AG08395 (cell line): ENCODE measurements at places on chromosomes 5 and 9.

DNA sequence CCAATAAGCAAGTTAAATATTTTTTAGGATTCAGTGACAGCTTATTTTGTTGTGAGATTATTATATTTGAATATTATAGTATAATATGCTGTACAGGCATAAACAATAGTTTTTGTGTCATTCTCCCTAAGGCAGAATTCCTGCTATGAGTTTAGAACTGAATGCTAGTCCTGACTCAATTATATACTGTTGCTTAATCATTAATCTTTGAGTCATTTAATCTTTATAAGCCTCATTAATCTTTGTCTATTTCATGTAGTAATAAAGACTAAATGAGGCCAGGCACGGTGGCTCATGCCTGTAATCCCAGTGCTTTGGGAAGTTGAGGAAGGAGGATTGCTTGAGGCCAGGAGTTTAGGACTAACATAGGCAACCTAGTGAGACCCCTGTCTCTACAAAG is 3.6 kb upstream of the DCP2 start:
- no peak for DNase-seq

- no peak for DNase-seq
These were observed 110.0 kb upstream of the MTAP start for GRCh38 chr9:21692390-21692789.

DNA sequence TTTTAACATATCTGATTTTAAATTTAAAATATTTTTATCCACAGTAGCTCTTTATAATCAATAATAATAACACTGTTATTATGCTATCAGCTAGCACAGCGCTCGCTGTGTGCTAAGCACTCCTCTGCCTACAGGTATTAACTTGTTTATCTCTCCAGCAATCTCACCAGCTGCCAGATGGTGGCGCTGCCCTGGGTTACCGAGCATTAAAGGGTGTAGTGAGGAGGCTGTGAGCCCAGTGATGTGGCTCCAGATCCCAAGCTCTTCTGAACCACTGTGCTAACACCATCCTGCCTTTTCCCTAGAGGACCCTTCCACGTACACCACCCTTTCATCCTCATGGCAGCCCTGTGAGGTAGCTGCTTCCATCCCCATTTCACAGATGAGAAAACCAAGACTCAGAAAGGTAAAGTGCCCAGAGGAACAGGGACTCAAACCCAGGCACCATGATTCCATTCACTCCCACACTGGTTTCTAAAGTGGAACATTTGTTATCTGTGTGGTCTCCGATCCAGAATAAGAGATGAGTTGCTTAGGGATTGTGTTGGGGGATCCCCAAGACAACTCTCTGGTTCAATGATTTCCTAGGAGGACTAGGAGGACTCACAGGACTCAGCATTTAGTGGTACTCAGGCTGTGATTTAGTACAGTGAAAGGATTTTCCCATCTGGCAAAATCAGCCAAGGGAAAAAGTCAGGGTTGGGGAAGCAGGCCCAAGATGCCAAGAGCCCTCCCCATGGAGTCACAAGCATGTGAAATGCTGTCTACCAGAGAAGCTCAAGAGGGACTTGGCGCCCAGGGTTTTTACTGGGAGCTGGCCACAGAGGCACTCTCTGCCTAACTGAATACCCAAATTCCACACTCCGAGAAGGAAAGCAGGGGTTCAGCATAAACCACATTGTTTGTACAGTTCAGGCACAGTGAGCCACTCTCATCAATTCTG is 7.0 kb downstream of the IGFBPL1 start:
- no peak for DNase-seq

GRCh38 chr5:35282810-35283209 is 52.5 kb upstream of the PRLR start:
- DNase-seq: no peak

- DNase-seq: no peak
These were observed 24.4 kb downstream of the SLC25A25 start for GRCh38 chr9:128092199-128092977.

DNA sequence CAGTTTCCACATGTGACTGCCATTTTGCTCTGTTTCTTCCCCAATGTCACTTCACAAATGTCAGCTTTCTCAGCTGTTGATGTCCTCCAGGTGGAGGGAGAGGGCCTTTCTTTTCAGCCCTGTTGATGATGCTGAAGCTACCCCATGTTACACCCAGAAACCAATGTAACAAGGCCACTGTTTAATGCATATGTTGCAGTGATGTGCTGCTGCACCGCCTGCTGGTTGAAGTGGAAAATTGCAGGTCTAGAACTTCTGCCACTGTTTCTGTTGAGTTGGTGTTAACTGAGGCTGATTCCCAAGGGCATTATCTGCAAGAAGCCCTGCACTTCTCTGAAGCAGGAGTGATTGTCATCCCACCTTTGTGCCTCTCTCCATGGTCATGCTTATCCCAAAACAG is 428.4 kb downstream of the KDM4C start:
- DNase-seq: no peak

GRCh38 chr5:32754284-32754683 is 43.2 kb downstream of the NPR3 start:
- no peak for DNase-seq

DNA sequence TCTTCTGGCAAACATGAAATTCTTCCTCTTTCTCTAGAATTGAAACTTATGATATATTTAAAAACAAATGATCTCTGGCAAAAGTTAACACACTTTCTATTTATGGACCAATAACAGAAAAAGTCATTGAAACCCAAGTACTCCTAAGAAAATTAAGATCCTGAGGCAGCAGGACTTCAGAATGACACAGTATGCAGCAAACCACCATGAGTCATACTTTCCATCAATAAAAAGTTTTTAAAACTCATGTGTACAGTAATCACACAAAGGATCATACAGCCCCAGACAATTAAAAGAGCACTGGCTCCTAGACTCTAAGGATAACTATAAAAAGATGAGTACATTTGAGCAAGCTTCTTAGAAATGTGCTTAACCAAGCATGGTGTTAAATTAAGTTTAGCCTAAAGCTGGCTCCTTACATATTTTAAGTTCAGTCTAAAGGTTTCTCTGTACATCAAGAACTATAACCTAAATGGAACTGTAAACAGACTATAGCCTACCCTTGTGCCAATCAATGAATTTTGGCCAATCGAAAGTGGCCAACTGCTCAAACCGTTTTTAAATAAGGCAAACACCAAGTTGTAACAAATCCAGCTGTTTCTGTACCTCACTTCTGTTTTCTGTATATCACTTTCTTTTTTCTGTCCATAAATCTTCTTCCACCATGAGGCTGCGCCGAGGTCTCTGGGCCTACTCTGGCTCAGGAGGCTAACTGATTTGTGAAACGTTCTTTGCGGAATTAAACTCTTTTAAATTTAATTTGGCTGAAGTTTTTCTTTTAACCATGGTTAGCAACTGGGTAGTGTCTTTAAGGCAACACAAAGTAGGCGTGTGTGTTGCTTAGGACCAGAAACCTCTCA is 232.1 kb upstream of the PIK3R1 start:
- peak; percentile 71 for DNase-seq

DNA sequence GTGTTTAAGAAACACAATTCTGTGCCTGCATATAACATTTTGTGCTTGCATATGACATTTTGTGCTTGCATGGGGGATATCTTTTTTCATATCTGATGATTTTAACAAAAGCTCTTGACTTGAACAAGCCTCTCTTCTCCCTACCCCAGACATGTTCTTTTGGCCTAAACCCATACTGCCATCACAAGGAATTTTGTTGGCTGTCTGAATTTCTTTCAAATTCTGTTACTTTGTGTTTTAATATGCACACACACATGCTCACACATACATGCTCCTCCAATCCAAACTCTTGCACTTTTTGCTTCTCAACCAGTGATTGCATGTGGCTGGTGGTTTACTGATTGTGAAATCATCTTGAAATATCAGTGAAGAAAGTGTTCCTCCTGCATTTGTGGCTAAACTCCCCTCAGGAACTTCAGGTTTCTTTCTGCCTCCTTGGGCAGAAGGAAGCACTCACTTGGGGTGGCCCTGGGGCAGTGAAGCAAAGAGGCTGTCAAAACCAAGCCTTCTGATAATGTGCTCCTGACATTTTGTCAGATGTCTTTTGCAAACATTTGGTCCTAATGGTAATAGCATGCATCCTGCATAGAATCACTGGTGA is 377.2 kb upstream of the KLF4 start:
- DNase-seq: peak; percentile 25

- no peak for DNase-seq
These were observed 3.7 kb upstream of the PJA2 start for GRCh38 chr5:109413458-109413857.

GRCh38 chr9:127132921-127133647 is 10.6 kb upstream of the ANGPTL2 start:
- DNase-seq: peak; percentile 38

DNA sequence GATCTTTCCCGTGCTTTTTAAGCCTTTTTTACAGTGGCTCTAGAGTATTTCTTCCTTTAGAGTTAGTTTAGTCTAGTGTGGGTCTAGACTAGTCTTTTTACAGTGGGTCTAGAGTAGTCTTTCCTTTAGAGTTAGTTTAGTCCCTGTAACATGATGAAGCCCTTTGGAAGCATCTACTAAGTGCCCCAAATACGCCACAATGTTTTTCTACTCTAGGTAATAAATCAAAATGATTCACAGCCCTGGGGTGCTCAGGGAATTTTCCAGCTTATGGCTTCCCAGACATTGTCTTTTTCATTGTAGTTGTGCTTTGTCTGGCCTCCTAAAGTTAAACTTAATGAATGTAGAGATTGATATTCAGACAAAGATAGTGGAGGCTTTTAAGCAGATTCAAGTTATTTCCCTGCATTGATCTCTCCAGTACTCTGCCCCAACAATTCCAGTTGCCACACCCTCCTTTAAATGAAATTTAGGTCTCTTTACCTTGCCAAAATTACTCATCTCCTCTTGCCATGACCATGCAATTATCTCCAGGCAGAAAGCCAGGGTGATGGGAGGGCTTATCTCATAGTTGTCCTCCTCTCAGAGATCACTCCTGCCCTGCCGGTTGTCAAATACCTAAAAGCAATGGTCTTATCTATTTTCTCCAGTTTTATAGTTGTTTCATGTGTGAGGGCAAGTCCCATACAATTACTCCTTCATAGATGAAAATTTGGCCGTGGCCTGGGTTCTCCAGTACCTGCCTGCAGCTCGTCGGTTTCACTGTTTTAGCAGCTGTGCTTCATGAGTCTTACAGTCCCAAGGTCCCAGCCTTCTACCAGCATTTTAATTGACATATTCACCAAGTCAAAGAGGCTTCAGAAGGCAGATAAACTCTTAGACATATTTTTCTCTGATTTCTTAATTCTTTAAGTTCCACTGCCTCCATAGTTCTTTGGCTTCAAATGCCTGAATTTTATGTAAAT is 794.0 kb upstream of the COX7C start:
- DNase-seq: no peak

- no peak for DNase-seq
These were observed 69.2 kb upstream of the S1PR3 start for GRCh38 chr9:88922091-88922490.

DNA sequence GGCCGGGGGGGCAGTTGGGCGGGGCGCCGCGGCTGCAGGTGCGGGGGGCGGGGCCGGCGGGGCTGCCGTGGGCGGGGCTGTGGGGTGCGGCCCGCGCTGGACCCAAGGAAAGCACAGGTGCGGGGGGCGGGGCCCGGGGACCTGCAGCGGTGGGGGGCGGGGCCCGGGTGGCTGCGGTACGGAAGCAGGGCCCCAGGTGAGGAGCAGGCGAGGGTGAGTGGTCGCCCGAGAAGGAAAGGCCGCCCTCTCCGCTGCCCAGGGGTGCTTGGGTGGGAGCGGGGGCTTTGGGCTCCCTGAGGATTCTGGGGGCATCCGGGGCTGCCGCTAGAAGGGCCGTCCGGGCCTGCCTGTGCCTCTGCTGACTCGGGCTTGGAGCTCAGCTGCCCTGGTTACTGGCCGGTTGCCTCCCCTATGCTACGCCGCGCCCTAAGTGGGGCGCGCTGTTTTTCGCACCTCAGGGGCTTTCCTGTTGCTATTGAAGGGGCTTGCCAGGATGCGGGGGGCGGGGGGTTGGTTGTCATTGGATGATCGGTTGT is 767 bp downstream of the RALGPS1 start:
- DNase-seq: no peak

DNA sequence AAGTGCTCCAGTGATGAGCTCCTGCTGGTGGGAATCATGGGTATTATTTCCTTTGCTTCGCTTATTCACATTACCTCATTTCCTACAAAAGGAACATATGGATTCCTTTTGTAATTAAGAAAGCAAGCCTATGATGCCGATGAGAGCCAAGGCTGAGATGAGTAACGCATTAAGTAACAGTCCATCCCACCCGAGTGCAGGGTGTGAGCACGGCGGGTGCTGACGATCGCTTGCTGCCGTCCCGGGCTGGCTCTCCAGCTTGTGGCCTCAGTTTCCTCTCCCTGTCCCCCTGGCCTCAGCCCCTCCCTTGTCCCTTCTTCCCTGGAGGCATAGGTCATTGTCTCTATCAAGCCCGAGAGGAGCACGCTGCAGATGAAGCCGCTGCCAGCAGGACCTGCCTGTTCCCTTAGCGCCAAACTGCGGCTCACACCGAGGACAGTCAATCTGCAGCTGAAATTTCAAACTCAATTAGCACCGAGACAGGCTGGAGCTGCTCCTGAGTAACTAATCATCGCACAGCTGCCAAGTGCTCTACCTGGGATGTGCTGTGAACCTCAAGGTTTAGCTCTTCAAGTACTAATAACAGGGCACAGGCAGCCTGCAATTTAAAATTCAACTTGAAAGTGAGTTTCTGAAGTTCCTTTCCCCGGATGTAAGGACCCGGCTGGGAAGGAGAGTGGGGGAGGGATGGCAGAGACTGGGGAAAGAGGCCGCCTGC is 115.2 kb upstream of the RAPGEF1 start:
- peak; percentile 71 for DNase-seq

- no peak for DNase-seq
These were observed 266.1 kb downstream of the GRIA1 start for GRCh38 chr5:153756540-153756939.

GRCh38 chr5:178163772-178164735 is 10.4 kb upstream of the NHP2 start:
- peak; percentile 90 for DNase-seq

DNA sequence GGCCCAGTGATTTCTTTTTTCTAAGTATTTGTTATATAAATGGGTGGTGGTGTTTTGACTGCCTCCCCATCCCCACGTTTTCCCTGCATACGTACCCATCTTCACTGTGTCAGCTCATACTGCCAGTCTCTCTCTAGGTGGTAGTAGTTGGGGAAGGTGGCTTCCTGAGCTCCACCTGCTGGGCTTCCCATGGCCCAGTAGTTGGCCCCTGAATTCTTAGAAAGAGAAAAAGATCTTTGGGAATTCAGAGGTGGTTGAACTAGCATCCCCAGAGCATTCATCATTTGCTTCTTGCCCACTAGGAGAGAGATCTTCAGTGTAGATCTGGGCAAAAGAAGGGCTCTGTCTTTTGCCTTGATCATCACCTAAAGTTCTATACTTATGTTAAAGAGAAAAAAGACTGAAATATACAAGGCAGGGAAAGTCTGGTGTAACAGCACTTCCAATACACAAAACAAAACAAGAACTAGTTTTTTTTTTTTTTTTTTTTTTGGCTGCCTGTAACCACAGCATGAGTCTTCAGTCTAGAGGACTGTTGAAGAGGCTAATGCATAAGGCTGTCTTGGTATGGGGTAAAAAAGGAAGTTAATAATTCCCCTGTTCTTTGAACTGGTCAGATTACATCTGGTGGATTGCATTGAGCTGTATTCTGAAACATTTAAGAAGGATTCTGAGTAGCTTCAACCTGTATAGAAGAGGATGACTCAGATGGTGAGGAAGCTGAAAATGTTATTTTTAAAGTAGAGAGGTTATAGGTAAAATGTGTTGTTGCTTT is 128.7 kb downstream of the ATG10 start:
- DNase-seq: no peak
